Fibroblast of the conjunctiva (primary cell): ENCODE measurements at places on chromosomes 12 and 14.
A peak's percentile ranks its signal among the peaks of the same experiment; 100 is the strongest.

GRCh38 chr12:130849561-130850417 is 10.7 kb upstream of the STX2 start:
- DNase-seq = no peak

GRCh38 chr12:52082988-52083637 is 3.6 kb downstream of the SMIM41 start:
- DNase-seq = peak; percentile 14

DNA sequence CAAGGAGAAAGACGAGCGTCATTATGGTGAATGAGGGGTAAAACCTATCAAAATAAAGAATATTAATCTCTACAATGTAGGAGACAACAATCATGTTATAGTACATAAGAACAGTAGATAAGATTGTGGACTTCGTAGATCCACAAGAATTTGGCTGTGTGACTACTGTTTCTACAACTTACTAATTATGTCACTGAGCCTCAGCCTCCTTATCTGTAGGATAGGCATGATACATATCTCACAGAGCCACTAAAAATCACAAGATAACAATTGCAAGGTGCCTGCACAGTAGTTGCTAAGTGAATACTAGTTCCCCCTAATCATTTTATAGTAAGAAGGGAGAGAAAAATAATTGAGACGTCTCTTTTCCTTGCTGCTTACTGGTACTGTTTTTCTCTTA is 78.2 kb upstream of the STAC3 start:
- DNase-seq = no peak

- DNase-seq = no peak
Measured at GRCh38 chr12:72747111-72747849, 475.1 kb downstream of the TRHDE start.

- DNase-seq = peak; percentile 42
Measured at GRCh38 chr14:69363055-69363454, 35.0 kb downstream of the ERH start.

GRCh38 chr12:57781244-57781643 is 1.3 kb upstream of the TSFM start:
- no peak for DNase-seq

DNA sequence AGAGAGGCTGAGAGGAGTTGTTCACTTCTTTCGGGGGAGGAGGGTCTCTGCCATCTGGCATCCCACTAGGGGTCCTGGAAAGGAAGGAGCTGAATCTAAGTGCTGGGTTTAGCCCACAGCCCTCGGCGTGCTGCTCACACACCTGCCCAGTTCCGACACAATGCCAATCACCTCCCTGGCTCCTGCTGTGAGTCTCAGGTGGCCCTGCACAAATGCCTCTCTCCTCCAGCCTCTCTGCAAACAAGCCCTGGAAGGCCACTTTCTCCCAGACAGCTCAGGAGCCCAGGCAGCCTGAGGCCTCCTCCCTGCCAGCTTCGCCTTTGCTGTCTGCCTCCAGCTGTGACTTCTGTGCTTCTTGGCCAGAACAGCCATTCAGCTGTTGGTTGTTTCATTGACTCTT is 51.2 kb downstream of the SMIM41 start:
- DNase-seq = no peak

DNA sequence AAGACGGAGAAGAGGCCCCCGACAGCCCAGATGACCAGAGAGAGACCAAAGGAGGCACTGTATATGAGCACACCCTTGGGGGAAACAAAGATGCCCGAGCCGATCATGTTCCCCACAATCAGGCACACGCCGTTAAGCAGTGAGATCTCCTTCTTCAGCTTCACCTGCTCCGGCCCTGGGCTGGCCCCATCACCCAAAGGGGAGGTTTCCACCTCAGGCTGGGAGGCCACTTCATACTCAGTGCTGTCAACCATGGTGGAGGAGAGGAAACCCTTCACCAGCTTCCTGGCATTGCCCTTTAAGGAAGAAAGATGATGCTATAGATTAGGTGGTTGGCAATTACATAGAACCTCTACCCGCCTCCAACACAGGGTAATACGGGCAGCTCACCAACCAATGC is 2.1 kb downstream of the SLC7A7 start:
- no peak for DNase-seq

DNA sequence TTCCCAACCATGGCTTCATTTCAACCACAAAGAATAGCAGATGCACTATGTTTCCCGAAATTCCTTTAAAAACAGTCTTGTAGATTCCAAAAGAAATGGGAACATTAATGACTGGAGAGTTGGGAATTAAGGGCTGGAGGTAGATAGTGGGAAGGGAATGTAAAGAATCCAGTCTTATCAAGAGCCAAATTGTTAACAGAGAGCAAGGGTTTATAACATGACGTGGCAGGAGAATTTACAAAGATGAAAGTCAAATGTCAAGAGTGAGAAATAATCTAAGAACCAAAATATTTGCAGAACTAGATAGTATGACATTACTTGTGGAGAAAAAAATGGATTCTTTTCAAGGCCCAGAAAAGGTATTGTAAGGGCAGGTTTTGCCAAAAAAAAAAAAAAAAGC is 200.9 kb downstream of the GRIN2B start:
- DNase-seq = no peak

DNA sequence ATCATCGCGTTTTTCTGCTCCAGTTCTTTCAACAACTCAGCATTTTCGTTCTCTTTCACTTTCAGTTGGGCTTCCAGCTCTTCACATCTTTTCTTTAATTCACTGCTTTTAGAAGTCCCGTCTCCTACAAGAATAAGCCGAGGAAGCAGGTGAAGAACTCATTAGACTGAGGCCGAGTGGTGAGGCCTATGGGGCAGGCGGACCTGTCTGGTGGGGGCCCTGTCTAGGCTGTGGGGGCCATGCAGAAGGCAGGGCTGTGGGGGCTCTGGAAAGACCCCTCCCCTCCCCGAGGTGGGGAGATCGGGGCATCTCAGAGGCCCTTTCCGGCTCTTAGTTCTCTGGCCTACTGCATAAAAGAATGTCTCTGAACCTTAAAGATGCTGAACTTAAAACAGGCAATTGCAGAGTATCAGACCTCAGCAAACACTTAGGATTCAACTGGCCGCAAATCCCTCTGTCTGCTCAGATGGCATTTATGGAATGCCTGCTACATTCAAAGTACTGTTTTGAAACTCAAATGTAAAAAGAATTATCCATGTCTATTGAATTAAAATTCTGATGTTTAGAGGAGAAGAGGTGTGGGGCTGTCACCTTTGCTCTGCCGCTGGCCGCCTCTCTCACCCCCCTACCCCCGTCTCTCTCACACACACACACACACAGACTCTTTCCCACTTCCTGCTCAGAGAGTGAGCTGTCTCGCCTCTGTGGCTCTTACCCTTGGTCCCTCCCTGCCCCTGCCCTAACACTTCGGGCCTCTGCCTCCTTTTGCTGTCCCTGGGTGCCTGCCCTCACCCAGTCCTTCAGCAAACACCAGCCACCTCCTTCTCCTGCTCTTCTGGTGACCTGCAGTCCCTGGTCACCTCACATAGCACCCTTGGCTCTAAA is 34.7 kb downstream of the CCDC92 start:
- DNase-seq = no peak

- no peak for DNase-seq
Measured at GRCh38 chr12:127048057-127048456, 1218.9 kb upstream of the TMEM132C start.

DNA sequence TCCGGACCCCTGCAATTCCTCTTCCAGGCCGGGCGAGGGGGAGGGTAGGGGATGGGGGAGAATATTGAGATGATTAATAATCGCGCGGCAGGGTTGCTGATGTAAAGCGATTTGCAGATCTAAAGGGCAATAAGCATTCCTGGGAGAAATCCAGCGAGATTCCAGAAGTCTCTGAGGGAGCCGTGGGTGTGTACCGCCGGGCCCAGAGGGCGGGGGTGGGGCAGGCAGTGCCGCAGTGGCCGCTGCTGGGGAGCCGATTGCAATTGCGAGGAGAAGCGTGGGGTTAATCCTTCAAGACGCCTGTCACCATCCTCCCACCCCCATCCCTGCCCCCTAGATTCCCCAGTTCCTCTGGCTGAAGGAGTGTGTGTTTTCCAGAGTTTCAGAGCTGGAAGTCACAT is 16.4 kb downstream of the FOS start:
- no peak for DNase-seq

DNA sequence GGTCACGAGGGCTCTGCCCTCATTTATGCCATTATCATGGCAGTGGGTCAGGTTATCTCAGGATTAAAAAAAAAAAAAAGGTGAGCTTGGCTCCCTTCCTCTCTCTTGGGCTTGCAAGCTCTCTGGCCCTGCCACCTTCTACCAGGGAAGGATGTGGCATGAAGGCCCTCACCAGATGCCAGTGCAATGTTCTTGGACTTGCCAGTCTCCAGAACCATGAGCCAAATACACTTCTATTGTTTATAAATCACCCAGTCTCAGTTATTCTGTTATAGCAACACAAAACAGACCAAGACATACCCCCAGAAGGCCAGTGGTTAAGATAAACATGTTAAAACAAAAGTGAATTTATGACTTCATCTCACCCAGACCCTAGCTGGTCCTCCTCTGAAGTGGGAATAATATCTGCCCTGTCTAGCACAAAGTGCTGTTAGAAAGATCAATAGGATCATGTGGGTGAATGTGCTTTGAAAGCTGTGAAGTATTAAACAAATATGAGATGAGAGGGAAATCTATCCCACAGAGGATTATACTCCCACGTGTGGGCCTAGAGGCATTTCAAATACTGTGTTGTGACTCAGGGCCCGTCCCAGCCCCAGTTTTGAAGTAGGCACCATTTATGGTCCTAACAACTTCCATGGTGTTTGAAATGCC is 88.6 kb downstream of the NINJ2 start:
- no peak for DNase-seq

GRCh38 chr14:76236172-76237130 is 84.7 kb downstream of the GPATCH2L start:
- no peak for DNase-seq

DNA sequence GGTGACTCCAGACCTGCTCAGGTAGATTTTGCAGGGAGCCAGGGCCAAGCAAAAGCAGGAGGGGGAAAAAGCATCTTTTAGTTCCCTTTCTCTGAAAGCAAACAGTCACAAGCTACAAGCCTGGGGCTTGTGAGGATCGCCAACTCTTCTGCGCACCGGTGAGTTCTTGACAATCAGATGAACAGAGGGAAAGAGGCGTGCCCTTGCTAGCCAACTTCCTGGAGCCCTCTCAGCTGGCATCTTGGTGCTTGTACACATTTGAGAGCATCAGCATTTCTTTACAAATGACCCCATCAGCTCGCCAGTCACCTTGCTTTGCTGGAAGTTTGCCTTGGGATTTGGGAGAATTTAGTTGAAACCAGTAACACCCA is 55.5 kb downstream of the ZNF664 start:
- no peak for DNase-seq

DNA sequence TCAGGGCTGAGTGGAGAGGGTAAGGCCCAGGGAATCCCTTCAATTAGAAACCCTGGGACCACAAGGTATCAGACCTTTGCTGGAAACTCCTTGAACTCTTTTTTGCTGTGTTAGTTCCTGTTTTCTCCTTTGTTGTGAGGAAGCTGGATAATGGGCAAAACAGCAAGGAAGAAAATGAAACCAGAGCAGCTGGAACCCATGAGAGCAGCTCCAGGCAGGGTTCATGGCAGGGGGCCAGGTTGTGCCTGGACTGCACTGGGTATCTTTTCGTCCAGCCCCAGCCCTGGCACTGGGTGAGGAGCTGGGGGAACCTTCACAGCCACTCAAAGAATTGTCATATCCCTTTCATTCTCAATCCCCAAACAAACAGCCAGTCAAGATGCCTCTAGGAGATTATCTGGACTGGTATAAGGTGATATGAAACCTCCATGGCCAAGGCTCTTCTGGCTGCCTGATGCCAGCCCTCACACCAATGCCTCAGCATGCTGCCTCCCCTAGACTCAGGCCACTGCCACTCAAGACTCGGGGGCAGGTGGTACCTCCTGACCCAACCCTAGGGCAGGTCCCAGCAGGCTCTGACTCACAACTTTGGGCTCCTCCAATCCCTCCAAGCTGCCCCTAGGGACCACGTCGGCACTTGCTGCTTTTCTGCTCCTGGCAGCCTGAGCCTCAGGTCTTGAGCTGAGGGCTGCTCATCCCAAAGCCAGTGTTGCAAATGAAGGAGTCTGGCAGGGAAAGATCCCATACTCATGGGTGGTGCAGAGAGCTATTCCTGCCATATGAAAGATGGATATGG is 16.5 kb downstream of the FAM186B start:
- no peak for DNase-seq

DNA sequence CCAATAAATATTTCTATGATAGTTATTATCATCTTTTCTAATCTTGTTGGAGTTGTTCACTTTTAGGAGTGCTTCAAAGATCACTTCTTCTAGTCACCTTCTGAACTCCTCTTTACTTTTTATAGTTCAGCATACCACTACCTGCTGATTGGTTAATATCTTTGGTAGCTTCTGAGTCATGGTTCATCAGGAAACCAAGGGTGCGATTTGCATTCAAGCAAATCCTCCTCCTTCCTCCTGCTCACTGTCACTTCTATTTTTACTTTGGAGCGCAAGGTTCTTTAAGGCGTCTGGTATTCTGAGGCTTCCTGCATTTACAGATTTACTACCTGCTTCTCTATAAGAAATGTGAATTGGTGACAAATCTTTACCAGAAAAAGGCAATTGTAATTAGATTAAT is 24.0 kb downstream of the SYT1 start:
- DNase-seq = no peak

DNA sequence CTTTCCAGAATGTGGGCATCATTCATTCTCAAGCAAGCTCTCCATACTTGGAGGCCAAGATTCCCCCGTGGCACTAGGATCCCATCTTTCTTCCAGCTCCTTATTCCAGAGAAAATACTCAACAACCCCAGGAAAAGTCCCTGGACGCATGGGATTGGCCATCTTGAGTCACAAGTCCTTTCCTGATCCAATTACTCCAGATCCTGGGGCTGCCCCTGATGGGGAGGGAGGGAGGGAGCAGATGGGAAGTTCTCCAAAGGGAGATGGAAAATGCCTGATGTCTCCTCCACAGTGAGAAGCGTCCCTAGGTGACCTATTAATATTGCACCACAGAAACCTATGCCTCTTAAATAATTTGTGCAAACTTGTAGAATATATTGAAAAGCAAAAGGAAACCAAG is 12.4 kb upstream of the KCNK13 start:
- DNase-seq = no peak

DNA sequence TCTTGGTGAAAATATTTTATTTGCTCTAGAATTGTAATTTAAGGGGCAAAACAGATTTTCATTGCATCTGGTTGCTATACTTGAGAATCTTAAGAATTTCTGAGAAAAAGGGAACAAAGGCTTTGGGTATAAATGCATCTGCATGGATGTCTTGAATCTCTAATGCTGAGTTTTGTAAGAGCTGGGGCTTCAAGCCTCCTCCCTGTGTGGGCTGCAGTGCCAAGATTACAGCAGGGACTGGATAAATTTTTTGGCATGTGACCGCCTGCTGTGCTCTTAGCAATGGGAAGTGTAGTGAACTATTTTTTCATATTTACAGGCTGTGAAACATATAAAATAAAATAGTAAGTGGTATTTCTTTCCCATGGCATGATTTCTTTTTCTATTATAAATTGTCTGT is 70.0 kb downstream of the SLC38A6 start:
- peak; percentile 36 for DNase-seq
